Left renal pelvis (tissue), 4 donors: ENCODE measurements at places on chromosomes 2 and 18.

- DNase-seq = no peak
Measured at GRCh38 chr18:23548275-23548674, 38.0 kb downstream of the NPC1 start.

- no peak for DNase-seq
Measured at GRCh38 chr2:216925006-216925405, 65.1 kb upstream of the TNP1 start.

DNA sequence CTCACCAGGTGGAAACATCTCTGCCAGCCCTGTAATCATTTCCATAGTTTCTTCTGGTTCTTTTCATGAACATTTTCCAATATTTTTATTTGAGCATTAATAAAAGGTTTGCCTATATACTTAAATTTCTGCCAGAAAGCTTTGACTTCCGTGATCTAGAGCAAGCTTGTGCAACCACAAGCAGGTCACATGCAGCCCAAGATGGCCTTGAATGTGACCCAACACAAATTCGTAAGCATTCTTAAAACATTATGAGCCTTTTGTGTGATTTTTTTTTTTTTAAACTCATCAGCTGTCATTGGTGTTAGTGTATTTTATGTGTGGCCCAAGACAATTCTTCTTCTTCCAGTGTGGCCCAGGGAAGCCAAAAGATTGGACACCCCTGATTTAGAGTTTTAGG, 51.6 kb downstream of the NEDD4L start:
- DNase-seq = no peak

DNA sequence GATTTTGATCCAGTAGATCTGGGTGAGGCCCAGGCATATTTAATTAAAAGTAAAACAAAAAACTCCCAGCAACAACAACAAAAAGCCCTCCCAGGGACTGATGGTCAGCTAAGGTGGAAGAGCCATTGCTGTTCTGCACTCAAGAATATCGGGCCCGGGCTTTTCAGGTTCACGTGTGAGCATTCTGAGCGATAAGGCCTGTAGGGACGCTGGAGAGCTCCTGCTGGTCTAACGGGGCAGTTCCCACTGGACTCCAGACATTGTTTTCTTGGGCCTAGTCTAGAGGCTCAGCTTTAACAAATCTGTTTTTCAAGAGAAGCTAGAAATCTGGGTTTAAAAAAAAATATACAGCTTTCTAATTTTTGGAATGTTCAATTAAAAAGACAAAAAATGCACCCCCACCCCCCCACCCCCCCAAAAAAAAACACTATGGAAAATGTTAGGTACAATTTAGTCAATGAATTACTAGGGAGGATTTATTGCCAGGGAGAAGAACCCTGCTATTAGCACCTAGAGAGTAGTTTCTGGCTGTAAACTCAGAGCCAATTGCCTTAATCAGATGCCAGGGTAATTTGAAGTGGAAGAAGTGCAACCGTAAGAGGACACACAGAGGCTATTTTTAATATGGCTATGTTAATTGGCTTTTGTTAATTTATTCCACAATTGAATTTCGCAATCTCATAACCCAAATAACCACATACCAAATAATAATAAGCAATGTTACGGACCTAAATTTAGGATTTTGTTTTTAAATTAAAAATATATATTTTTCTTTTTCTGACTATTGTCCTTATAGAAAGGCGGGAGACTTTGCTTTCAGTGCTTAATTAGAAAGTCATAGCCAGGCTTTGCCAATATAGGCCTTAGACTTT, 78.9 kb downstream of the MAP4K4 start:
- DNase-seq = no peak

DNA sequence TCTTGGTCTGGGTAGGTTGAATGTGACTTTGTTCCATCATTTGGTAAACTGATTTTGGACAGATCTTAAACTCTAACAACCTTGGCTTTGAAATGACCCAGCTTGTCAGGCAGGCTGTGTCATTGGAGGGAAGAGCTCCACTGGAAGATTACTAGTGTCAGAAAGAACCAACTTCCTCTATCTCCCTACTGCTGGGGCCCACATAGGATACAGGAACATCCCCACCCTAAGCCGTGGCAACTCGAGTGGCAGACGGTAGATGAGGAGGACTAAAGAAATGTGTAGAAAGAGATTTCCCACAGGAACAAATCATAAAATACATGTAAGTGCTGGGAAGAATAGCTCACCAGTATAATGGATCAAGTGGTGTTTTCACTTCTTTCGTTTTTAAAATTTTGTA, 4.3 kb upstream of the G6PC2 start:
- DNase-seq = no peak
